NCI-H1417 treated with DMSO at 0.1 percent for 48 hours (cell line): ENCODE measurements at places on chromosomes 11 and 22.

GRCh38 chr22:38461414-38462081, 6.3 kb upstream of the KDELR3 start:
- DNase-seq, result peak; percentile 56

DNA sequence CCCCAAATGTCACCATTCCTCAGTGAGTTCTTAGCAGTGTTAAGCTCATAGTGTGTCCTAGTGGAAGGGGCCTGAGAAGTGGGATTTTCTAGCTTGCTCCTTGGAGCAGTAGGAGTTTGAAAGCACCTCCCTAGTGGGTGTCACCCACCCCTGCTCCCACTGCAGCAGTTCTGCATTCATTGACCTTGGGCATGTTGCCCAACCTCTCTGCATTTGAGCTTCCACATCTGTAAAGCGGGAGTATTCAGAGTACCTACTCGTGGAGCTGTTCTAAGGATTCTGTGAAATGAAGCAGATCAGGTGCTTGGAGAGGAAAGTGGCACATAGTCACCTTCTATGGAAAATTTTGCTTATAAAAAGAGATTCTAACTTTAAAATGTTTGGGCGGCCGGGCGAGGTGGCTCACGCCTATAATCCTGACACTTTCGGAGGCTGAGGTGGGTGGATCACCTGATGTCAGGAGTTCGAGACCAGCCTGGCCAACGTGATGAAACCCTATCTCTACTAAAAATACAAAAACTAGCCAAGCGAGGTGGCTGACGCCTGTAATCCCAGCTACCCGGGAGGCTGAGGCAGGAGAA, 16.9 kb downstream of the LMO2 start:
- DNase-seq, result no peak

DNA sequence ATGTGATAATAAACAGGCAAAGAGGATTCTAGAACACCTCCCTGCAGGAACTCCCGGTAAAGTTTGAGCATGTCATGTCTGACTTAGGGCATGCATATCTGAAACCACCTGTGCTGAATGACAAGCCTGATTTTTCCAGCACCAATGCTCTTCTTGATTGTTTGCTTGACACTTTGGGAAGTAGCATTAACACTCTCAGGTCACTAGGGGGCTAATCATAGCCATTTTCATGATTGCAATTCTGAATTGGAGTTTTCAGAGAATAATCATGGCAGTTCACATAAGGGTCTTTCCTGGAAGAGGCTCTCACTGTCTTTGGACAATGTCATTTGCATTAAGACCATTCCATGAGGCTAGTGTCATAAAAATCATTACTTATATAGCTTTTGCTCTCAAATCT, 234.4 kb upstream of the MTNR1B start:
- DNase-seq, result no peak

GRCh38 chr11:1889224-1889930, 2.3 kb downstream of the PRR33 start:
- no peak for DNase-seq

DNA sequence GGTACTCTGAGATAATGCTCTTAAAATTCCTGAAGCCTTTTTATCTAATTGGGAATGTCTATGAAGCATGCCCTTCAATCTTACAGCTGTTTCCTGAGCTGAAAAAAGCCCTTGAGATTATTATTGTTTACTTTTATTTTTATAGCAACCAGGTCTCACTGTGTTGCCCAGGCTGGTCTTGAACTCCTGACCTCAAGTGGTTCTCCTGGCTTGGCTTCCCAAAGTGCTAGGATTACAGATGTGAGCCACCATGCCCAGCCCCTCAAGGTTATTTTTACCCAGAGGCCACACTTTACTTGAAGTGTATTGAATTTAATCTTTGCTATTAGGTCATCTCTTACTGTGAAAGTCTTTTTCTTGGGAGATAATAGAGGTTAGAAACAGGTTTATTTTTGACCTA, 7.0 kb upstream of the SWAP70 start:
- DNase-seq, result no peak

GRCh38 chr11:35980686-35981390, 37.0 kb downstream of the LDLRAD3 start:
- DNase-seq, result no peak

DNA sequence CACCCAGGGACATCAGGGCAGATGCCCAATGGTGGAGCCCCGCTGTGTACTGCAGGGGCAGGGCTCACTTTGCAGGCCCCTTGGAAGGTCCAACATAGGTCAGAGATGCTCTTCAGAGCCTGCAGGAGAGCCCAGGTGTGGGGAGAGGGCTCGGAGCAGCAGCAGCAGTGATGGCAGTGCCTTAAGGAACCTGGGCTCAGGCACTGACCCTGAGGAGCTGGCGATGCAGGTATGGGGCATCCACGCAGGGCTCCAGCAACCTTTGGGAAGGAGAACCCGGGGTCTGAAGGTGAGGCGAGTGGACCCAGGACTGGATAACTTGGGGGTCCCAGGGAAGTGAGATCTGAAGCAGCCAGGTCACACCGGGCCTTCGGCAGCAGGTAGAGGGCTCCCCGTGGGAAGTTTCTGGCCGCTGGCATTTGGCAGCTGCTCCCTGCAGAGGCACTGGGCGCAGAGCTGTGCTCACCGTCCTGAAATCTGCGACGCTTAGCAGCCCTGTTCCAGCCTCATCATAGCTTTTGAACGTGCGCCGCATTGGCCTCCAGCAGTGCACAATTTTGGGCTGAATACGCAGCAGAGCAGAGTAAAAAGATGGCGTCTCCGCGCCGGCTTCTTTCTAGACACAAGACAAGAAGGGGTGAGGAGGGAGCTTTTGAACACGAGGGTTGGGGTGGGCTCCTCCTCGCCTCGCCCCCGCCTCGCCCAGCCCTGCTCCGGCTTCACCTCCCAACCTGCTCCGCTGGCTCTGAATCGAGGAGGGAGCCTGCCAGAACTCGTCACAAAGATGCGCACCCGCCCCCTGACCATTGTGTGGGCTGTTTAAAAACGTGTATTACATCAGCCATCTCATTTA, 118.8 kb downstream of the MPPED1 start:
- DNase-seq, result no peak

DNA sequence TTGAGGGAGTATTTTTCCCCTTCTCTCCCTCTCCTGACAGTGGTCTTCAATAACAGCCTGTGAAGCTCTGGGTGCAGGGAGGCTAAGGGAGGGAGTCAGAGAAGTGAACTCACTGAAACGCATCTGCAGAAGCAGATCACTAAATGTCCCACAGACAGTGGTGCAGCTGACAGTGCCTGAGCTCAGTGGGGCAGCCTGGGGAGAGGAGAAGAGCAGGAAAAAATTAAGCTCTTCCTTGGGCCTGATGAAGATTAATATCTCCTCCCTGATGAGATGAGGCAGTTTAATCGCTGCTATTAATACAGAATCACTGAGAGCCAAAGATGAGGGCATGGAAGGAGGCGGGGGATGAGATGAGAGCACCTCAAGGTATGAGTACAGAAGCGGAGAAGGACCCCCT, 180.8 kb downstream of the LARGE1 start:
- no peak for DNase-seq

DNA sequence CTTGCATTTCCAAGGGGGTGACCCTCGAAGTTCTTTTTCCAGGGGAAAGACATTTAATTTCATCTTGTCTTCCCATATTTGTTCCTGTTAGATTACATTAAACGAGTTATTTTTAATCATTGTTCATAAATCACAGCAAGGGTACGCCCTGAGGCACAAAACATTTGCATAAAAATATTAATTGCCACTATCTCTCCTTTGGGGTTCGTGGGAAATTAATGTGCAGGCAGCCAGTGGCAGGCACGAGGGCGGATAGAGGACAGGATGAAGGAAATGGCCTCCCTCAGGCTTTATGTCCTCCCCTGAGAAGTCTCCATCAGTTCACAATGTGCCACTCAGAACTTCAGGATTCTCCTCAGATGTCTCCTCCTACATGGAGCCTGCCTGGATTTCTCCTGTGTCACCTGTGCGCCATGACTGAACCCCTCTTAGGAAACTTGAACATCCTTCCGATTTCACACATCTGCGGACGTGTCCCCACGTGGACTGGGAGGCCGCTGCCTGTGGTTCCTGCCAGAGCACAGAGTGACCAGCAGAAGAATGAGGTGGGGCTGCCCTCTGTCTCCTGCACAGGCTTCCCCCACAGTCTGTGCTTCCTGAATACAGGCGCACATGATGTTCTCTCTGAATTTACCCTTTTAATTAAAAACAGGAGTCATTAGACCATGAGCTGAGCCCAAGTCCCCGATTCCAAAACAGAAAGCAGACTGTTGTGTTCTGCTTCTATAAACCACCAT, 1085.9 kb downstream of the TBC1D22A start:
- no peak for DNase-seq

- DNase-seq, result no peak
Measured at GRCh38 chr11:115528225-115528624, 24.0 kb upstream of the CADM1 start.

DNA sequence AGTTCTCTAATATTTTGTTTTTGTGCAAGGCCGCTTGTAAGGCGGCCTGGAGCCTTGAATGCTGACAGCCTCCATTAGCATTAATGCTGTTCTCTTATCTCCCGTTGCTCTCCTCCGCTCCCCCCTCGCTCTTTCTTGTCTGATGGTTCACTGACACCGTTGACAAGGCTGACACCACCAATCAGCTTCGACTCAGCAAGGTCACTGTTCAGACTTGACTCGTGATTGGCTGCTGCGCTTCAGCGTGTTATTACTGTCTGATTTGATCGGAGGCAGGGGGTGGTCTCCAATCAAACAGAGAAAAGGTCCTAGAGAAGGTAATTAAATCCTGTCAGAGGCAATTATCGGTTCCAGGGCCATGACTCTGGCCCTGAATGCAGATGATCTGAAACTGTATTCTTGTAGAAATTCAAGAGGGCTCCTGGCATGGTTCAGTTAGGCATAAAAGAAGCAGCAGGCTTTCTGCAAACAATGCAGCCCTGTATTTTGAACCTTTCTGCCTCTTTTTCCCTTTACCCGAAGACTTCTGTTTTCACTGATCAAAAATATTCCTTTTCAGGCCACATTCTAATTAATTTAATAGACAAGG, 49.3 kb upstream of the MPPED2 start:
- DNase-seq, result no peak

DNA sequence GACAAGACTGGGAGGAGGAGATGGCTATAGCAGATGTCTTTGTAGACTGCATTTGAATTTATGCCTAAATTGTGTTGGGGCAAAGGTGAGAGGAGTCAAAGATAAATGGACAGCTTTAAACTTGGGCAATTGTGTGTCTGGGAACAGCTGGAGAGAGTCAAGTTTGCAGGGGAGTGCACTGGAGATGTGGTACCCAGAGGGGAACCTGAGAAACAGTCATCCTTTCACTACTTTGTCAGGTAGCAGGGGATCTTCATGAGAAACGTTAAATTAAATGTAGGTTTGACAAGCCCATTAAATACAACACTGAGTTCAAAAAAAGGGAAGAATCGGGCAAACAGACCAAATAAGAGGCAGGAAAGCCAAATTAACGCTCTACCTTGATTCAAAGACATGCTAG, 277.7 kb downstream of the OPCML start:
- DNase-seq, result no peak

- DNase-seq, result no peak
Measured at GRCh38 chr22:37491559-37492427, 5.6 kb upstream of the MFNG start.

DNA sequence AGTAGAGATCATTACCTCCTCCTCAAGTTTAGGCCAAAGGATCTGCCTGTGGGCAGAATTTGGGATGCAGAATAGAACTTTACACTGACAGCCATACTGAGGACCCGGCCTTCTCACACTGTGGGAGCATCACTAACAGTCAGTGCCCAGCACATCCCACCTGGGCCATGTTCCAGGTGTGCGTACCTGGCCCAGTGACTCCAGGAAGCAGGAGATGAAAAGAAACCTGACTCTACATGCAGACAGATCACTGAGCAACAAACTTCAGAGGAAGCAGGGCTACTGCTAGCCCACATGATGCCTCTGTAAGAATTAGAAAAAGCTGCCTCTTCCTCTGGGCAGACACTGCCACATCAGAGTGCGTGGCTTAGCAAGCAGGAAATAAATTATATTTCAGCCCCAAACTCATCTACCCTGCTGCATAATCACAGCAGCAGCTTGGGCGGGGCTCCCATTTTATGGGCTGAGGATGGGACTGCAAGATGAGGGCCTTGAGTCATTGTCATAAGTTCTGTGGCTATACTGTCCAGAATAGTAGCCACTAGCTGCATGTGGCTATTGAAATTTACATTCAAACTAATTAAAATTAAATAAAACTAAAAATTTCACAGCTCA, 6.0 kb upstream of the LMO2 start:
- DNase-seq, result no peak

GRCh38 chr11:124219126-124219525, 21.8 kb upstream of the OR8G1 start:
- no peak for DNase-seq

DNA sequence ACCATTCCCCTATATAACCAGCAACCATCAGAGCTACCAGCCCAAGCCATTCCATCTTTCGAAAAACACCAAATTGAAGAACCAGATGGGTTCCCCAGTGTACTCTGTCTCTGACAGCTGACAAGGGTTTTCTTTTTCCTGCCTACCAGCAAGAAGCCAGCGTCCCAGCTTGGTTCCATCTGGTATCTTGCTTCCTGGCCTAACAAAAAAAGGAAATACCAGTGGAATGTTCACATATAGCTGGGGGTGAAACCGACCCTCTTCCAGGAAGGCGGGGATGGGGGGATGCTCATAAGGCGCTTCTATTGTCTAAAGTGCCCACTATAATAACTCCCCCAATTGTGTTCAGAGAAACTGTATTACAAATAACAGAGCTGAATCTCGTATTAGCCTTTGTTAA, 172.3 kb downstream of the LDLRAD3 start:
- no peak for DNase-seq

- DNase-seq, result no peak
Measured at GRCh38 chr11:108498816-108499408, 728 bp upstream of the POGLUT3 start.

- no peak for DNase-seq
Measured at GRCh38 chr22:46931414-46931813, 169.0 kb downstream of the TBC1D22A start.

DNA sequence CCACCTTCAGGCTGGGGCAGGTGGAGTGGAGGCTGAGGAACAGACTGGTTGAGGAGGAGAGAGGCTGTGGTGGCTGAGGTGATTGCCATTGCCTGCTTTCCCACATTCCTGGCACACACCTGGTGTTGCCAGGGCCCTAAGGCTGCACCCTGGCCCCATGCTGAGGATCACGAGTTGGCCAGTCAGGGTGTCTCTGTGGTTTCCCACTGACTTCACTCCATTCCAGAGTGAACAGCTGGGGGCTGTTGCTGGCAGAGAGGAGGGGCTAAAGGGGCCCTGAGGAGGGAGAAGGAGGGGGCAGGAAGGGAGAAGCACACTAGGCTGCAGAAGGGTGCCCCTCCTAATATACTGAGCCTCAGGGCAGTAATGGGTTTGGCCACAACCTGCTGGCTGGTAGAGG, 1.8 kb downstream of the TMEM86A start:
- no peak for DNase-seq

GRCh38 chr11:124745835-124746620, 6.0 kb downstream of the VSIG2 start:
- DNase-seq, result no peak

GRCh38 chr11:69351460-69351859, 57.5 kb downstream of the MYEOV start:
- DNase-seq, result no peak

GRCh38 chr11:90587896-90588295, 365.0 kb upstream of the CHORDC1 start:
- DNase-seq, result no peak
